Stomach (tissue), 19 donors: ENCODE measurements at places on chromosomes 4 and X. TPM values are rescaled to one million over a fixed set of nuclear protein-coding genes. Genes with fewer than 3 reads are reported as not detected.

The HAND2 gene
- 11.6 TPM for polyA plus RNA-seq

The ZAR1 gene
- polyA plus RNA-seq: not detected

The CUL4B gene
- polyA plus RNA-seq: 14.4 TPM

The ATP6AP1 gene
- polyA plus RNA-seq: 16.8 TPM

The CLCN5 gene
- polyA plus RNA-seq: 0.93 TPM

The ALPK1 gene
- polyA plus RNA-seq: 6.1 TPM

The KLHL13 gene
- polyA plus RNA-seq: 4.0 TPM

The GLRA2 gene
- polyA plus RNA-seq: not detected

The RNF175 gene
- not detected for polyA plus RNA-seq

The PLS3 gene
- polyA plus RNA-seq: 25.1 TPM

The TCP11X2 gene
- polyA plus RNA-seq: not detected

The SLC25A14 gene
- polyA plus RNA-seq: 14.6 TPM

The FAM9C gene
- polyA plus RNA-seq: not detected

The TMSB15A gene
- 3.5 TPM for polyA plus RNA-seq

The SFRP2 gene
- 2.7 TPM for polyA plus RNA-seq

The GPRASP2 gene
- 2.6 TPM for polyA plus RNA-seq

The DOK7 gene
- polyA plus RNA-seq: 4.3 TPM

The SHOX gene
- not detected for polyA plus RNA-seq

The STBD1 gene
- 3.4 TPM for polyA plus RNA-seq
